NCI-H446 treated with DMSO at 0.1 percent for 48 hours (cell line): ENCODE measurements at places on chromosomes 3 and 15.

- no peak for DNase-seq
Measured at GRCh38 chr15:75849167-75849566, 5.9 kb downstream of the UBE2Q2 start.

- peak; percentile 67 for DNase-seq
Measured at GRCh38 chr3:173396191-173397041, 1.1 kb upstream of the NLGN1 start.

DNA sequence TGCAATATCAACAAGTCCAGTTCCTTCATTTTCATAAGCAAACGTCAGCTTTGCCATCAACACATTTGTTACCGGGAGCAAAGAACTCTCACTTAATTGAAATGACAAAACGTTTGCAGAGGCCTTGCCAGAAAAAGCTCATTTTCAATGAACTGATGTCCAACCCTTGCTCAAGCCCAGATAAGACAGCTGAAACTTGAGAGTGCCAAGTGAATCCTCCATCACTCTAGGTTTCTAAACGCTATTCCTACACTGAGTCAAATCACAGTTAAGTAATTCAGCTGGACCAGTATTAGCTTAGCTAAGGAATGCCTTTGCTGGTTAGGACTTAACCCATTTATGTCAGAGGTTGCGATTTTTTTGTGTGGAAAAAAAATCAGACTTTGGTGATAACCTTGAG is 11.5 kb downstream of the CHSY1 start:
- no peak for DNase-seq

- no peak for DNase-seq
Measured at GRCh38 chr3:64355401-64355807, 130.1 kb upstream of the PRICKLE2 start.
